Right hindlimb (tissue), 1 donor: ENCODE measurements at places on chromosomes 6 and 20.

- DNase-seq: peak; percentile 54
Measured at GRCh38 chr6:116531675-116532570, 13.6 kb downstream of the TRAPPC3L start.

GRCh38 chr6:125363039-125363823 lies 61.5 kb upstream of the HDDC2 start:
- peak; percentile 80 for DNase-seq

DNA sequence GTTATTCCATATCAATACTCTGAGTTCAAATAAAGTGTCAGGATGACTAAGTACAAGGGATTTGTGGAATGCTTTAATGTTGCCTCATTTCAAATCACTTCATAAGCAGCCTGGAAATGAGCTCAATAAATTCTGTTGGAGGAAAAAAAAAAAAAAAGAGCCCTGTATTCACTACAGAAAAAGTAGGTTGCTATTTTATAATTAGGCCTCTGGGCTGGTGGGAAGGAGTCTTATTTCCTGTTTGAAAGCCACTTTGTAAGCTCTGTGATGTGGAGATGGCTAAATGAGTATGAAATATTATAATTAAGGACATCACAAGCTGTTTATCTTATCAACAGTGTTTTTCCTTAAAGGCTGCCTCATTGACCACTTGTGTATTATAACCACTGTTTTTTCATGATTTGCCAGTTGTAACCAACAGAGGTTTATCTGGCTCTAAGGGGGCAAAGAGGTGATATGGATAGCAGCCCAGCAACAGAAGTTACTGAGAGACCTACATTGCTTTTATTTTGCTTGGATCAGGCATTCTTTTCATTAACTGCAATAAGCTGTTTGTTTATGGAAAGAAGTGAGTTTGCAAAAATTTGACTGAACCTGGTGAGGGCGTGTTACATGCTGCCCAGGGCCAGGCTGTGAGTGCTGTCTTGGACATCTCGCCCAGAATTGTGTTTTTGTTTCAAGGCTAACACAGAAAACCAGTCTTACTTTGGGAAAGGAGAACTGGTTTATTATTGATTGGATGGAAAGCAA lies 563.3 kb upstream of the MAP3K7 start:
- no peak for DNase-seq

DNA sequence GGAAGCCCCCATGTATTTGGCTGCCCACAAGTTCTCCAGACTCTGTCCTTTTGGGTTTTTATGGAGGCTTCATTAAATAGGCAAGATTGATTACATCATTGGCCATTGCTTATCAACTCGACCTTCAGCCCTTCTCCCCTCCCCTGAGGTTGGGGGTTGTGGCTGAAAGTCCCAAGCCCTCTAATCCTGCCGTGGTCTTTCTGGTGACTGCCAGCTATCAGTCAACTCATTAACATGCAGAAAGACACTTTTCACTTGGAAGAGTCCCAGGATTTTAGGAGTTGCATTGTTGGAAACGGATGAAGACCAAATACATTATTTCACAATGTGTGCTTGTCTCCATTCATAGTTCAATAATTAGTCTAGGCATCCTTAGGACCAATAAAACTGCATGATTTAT lies 9.5 kb downstream of the CDC5L start:
- no peak for DNase-seq

DNA sequence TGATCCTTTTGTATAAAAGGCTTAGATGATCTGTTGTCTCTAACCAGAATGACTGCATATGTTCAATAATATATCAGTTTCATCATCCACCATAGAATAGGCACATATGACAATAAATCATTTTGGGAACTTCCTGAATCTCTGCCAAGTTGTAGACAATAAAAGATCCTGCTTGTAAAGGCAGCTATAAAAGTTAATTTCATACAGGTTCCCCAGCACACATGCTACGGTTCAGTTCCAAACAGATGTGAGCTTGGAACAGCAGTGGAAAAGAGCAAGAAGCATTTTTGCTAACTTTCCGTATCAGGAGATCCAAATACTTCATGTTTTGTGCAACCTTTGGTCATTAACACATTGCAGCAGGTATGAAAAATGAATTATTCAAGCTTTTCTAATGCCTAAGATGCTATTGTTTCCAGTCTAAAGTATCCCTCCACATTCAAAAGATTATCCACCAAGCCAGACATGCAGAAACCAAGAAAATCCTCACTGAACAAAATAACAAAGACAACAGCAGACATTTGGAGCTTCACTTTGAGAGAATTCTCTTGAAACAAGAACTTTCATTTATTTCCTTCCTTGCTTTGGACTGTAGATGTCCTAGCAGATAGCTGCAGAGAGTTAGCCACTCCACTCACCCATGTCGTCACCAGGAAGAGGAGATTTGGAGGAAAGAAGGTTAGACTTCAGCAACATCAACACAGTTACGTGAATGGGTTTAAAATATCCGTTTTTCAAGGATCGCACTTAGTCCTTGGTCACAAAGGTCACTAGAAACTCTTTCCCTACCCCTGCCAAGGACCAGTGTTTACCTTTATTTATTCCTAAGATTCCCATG lies 453.5 kb upstream of the JARID2 start:
- no peak for DNase-seq

DNA sequence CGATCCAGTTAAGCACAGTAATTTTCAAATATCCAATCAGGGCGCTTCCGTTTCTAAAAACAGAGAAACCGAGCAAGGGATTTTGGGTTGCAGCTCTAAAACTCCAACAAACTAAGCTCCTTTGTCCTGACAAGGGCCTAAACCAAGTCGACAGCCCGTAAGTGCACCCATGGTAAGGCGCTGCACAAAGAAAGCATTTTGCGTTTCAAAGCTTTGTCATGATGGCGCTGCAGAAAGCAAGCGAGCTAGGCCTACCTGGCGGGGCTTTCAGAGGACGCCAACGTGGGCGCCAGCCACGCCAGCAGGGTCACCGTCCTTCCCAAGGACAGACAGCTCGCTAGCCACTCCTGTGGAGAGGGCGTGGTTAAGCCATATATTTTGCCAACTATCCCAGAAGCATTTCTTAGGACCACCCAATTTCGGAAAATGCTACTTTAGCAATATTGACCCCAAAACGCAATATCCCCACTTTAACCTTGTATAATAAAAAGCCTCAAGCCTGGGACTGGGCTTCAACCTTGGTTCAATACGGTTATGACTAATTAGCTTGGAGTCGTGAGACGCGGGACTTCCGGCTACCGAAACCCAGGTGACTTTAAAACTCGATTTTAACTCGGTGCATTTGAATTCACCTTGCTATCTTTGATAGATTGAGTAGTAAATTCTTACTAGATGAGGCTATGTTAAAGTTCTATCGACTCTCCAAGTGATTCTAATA lies 53.8 kb downstream of the TRIM38 start:
- DNase-seq: peak; percentile 86

DNA sequence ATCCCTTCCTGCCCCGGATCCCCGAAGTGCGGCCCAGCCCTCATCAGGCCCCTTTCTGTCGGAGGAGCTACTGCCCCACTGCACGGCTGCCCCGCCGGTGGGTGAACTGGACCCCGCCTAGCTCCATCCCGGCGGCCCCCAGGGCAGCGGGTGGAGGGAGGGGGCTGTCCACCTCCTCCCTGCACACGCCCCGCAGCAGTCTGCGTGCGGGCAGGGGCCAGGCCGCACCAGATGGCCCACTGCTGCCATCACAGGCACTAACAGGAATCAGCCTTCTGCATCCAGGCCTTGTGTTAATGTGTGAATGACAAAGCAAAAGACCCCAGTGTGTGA lies 54.9 kb upstream of the UNC93A start:
- DNase-seq: no peak

DNA sequence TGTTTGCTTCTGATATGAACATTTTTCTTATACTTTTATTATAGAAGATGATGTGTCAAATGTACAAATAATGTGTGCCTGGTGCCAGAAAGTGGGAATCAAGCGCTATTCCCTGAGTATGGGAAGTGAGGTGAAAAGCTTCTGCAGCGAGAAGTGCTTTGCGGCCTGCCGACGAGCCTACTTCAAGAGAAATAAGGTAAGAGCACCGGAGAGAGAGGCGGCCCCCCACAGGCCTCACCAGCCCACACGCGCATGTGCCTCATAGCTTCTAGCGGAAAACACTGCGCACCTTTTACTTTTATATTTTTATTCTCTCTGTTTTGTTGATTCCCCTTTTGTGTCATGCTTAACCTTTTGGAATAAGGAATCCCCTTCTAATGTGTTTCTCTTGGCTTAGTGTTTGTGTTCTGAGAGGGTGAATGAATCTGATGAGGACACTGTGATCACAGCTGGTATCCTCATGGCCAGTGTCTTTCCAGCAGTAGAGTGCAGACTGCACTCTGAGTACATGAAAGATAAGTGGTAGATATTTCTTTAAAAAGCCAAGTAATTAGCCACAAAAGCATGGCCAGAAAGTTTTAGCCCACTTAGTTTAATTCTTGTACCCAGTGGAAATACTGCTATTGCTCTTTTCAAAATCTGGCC lies 43.6 kb downstream of the SOBP start:
- DNase-seq: no peak

DNA sequence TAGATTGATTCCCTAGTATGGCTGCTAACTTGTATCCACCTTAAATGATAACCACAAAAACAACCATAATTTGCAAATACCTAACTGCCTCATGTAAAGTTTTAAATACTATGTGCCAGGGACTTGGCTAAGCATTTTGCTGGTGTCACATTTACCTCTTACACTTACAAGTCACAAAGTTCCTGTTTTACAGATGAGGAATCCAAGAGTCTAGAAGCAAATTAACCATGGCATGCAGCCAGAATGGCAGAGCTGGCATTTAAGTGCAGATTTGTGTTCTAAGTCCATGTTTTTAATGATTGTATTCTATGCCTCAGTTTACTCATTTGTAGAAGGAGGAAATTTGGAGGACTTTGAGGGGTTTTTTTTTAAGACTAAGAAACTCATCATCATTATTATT lies 696.7 kb downstream of the PTPRT start:
- DNase-seq: no peak

DNA sequence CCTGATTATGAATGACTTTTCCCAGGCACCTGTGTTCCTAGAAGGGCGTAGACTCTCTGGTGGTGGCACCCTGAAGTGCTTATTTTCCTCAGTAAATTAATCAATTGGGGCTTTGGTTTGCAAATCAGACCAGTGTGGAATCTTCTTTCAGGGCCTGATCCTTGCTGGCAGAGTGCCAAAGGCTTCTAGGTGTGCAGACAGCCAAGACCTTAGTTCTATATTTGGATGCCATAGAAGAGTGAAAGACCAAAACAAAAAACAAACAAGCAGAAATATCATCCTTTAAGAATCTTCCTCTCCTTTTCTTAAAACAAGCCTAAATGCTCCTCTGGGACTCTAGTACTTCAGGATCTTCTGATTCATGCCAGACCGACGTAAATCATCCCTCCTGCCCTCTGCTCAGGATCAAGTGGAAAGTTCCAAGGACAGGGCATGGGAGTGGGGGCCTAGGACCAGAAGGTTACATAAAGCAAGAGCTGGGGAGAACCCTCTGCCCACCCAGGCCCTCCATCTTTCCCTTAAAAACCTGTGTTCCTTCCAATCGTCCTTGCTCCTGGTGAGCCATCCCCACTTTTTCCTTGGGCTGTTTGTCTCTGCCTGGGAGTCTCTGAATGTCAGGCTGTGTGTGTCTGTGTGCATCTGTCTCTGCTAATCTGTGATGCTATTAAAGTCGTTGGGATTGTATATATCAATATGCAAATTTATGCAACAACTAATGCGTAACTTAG lies 70.5 kb upstream of the MYLIP start:
- no peak for DNase-seq

- DNase-seq: peak; percentile 2
Measured at GRCh38 chr20:38275815-38276550, 15.4 kb upstream of the KIAA1755 start.

DNA sequence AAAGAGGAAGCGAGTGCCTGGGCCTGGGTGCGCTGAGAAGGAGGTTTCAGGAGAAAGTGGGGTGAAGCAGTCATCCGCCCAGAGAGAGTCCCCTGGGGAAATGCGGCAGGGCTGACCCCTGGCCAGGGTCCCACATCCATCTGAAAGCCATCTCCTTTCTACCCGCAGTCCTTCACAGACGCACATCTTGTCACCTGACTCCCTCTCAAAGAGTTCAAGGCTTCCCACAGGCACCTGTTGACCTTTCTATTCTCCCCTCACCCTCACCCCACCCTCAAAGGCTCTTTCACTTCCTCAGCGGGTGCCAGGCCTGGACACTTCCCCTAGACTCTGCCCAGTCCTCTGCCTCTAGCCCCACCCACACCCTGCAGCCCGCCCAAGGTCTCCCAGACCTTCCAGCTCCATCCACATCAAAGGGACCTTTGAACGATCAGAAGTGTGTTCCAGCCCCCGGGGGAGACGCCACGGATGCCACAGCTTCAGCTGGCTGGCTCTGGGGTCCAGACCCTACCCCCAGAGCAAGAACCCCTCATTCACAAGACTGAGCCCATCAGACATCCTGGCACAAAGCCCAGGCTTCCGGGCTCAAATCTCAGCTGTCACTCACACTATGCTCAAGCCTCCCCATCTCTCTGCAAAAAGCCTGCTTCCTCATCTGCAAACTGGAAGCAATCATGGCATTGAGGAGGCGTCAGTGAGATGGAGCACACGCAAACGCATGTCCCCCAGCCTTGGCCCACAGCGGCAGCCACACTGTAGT lies 2.1 kb downstream of the CTSZ start:
- DNase-seq: no peak

GRCh38 chr6:118135371-118135770 lies 228.3 kb downstream of the SLC35F1 start:
- DNase-seq: no peak

- DNase-seq: peak; percentile 50
Measured at GRCh38 chr6:39669973-39670342, 55.2 kb downstream of the KIF6 start.

DNA sequence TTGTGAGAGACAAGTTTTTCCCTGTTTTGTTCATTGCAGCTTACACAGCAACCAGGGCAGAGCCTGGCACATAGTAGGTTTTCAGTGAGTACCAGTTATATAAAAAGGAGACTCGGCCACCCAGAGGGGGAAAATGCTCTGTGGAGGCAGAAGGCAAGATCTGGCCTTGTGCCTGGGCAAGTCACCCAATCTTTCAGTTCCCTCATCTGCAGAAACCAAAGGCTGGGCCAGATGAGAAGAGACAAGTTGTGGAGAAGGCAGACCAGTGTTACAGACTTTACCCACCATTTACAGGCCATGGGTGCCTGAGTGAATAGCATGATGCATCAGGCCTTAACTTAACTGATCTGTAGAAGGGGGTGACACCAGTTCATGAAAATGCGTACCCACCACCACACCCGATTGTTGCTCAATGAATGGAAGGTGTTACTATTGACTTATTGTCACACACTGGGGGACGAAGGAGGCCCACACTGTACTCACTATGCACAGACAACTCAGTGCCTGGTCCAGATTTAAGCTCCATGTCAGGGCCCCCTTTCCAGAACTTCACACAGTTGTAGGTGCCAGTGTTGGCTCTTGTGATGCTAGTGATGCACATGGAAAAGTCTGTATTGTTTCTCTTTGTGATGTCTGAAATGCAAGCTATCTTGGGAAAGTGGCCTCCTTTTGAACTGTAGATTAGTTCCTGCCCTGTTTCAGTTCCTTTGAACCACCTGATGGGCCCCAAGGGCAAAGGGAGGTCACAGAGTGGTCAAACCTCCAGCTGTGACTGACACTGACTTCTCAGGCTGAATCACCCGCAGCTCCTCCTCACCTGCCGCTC lies 64.3 kb upstream of the SIRPG start:
- DNase-seq: no peak
